Non-pigmented ciliary epithelial cell (primary cell): ENCODE measurements at places on chromosomes 12 and 14.

- DNase-seq: no peak
These were observed 46.7 kb upstream of the OASL start for GRCh38 chr12:121085506-121086353.

GRCh38 chr14:58638231-58639197 is 752 bp downstream of the DACT1 start:
- no peak for DNase-seq

- DNase-seq: no peak
These were observed 417.5 kb downstream of the LRIG3 start for GRCh38 chr12:58502841-58503240.

DNA sequence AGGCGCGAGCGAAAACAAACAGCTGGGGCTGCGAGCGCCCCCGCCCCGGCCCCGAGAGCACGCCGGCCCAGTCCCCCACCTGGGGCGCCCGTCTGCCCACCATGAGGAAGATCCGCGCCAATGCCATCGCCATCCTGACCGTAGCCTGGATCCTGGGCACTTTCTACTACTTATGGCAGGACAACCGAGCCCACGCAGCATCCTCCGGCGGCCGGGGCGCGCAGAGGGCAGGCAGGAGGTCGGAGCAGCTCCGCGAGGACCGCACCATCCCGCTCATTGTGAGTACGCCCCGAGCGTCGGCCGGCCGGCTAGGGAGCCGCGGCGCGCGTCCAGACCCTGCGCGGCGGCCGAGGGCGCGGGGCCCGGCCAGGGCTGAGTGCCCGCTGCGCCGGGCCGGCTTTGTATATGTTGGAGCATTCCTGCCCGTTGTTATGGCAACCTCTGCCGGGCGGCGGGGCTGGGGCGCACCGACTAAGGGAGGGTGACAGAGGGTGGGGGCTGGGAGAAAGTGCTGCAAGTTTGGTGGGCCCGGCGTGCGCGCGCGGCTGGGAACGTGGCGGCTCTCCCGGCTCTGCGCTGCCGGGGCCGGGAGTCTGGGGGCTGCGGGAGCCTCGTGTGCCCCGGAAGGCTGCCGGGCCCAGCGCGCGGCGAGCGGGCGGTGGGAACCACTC is 367 bp downstream of the GALNT16 start:
- DNase-seq: no peak

- no peak for DNase-seq
These were observed 41.6 kb downstream of the PIK3C2G start for GRCh38 chr12:18302809-18303430.

DNA sequence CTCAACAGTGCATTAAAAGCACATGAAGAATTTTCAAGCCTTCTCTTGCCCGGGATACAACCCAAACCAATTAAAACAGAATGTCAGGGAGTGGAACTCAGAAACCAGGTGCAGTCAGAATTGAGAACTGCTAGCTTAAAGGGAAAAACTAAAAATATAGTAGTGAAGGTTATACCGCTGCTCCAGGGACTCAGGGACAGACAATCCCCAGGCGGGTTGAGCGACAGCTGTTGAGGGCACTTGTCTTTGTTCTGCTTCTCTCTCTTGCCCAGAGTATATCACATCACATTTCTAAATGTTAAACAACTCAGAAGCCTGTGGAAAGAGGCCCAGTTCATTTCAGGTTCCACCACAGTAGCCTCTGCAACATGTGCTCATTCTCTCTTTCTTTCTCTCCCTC is 93.1 kb downstream of the SLC5A8 start:
- DNase-seq: no peak
